ENCODE measurements at places on chromosomes 3 and 15. TPM values are rescaled to one million over a fixed set of nuclear protein-coding genes. Genes with fewer than 3 reads are reported as not detected.

Gene QARS1
- 365 TPM for total RNA-seq

Gene ATP8B4
- 2.8 TPM for total RNA-seq

Gene ERICH6
- not detected for total RNA-seq

Gene RPL29
- total RNA-seq = 1,428 TPM

- peaks cover 79% of the 10 kb centered on the region for H3K4me1 ChIP-seq
- DNase-seq = no peak
- peak overlapping the region; percentile 93 for H3K27ac ChIP-seq
- no peaks in the 10 kb centered on the region for H3K27me3 ChIP-seq
- peak overlapping the region; percentile 78 for H3K4me3 ChIP-seq
- no peaks in the 10 kb centered on the region for H3K36me3 ChIP-seq
Measured at GRCh38 chr3:184566441-184567414, 5.1 kb downstream of the EPHB3 start.

DNA sequence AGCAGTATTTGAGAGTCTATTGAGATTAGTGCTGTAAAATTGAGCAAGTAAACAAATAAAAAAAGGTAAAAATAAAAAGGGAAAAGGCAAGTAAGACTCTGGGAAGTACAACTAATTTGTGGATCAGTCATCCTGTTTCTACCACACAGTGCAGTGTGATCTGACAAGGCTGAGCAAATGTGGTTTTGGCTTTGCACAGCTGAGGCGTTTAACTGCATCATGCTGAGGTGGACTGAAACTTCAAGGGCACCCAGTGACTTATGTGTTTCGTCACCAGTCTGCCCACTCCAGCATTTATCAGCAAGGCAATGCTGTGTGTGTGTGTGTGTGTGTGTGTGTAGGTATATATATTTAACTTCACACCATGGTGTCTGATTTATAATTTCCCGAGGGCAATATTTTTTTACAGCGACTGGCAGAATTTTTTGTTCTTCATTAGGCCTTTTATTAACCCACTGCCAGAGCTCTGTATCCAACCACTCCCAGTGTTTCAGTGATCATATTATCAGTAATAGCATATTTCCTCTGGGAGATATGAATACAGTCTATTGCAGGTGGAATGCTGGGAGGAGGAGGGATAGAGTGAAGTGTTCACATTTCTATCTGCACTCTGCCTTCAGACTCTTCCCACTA lies 131.5 kb upstream of the SATB1 start:
- H3K4me3 ChIP-seq = no peak overlapping the region
- no peaks in the 10 kb centered on the region for H3K36me3 ChIP-seq
- DNase-seq = no peak
- H3K27ac ChIP-seq = no peak overlapping the region
- H3K27me3 ChIP-seq = no peaks in the 10 kb centered on the region
- peaks cover 6% of the 10 kb centered on the region for H3K4me1 ChIP-seq

GRCh38 chr3:67044295-67044694 lies 46.2 kb downstream of the KBTBD8 start:
- H3K4me1 ChIP-seq = no peaks in the 10 kb centered on the region
- DNase-seq = no peak
- no peak overlapping the region for H3K4me3 ChIP-seq
- H3K36me3 ChIP-seq = no peaks in the 10 kb centered on the region
- no peaks in the 10 kb centered on the region for H3K27me3 ChIP-seq

- no peaks in the 10 kb centered on the region for H3K27me3 ChIP-seq
- H3K4me3 ChIP-seq = no peak overlapping the region
- no peak for DNase-seq
- H3K4me1 ChIP-seq = peaks cover 9% of the 10 kb centered on the region
Measured at GRCh38 chr3:98906230-98906629, 4.7 kb upstream of the DCBLD2 start.

GRCh38 chr15:31396881-31397560 lies 70.4 kb downstream of the KLF13 start:
- no peaks in the 10 kb centered on the region for H3K36me3 ChIP-seq
- DNase-seq = peak; percentile 97
- H3K27ac ChIP-seq = peak overlapping the region; percentile 92
- H3K4me1 ChIP-seq = peaks cover 59% of the 10 kb centered on the region

- no peak overlapping the region for H3K27ac ChIP-seq
- no peaks in the 10 kb centered on the region for H3K4me1 ChIP-seq
- DNase-seq = no peak
- no peak overlapping the region for H3K4me3 ChIP-seq
- no peaks in the 10 kb centered on the region for H3K27me3 ChIP-seq
Measured at GRCh38 chr3:114595522-114596028, 301.7 kb downstream of the TIGIT start.

- H3K4me3 ChIP-seq = no peak overlapping the region
- DNase-seq = no peak
- H3K4me1 ChIP-seq = peaks cover 19% of the 10 kb centered on the region
- H3K27ac ChIP-seq = no peak overlapping the region
Measured at GRCh38 chr3:102057781-102058421, 208.6 kb downstream of the NFKBIZ start.

DNA sequence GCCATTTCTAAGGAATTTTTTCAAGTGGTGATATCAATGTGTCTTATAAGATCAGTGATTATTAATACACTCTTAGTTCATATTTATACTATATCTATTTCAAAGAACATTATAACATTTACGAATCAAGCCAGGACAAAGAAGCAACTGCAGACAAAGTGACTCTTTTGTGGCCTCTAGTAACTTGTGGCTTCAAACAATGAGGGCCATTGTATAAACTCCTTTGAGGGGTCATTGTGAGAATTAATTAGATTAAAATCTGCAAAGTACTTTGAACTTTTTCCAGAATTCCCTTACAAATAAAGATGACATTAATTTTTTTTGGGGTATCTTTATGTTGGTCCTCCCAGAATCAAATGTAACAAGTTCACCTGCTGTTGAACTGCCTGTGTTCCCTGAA lies 12.3 kb upstream of the SLC30A4 start:
- no peaks in the 10 kb centered on the region for H3K27me3 ChIP-seq
- no peak for DNase-seq
- H3K36me3 ChIP-seq = no peaks in the 10 kb centered on the region
- H3K4me1 ChIP-seq = no peaks in the 10 kb centered on the region

DNA sequence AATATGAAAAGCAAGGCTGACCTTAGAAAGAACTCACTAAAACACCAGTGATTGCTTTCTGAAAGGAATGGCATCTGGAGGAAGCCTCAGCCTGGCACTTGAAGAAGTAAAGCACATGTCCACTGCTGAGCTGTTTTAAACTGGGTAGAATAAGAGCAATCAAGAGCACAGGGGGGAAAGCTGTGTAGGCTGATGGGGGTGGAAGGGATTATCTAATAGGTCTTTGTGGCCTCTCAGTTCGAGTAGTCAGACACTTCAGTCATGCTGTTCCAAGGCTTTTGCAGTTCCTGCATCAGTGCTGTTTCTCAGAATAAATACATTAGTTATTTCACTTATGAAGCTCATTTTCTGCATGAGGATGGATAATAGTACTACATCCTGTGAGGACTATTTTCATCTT lies 22.6 kb downstream of the CCDC191 start:
- H3K4me1 ChIP-seq = no peaks in the 10 kb centered on the region
- H3K27me3 ChIP-seq = no peaks in the 10 kb centered on the region
- no peak overlapping the region for H3K27ac ChIP-seq

DNA sequence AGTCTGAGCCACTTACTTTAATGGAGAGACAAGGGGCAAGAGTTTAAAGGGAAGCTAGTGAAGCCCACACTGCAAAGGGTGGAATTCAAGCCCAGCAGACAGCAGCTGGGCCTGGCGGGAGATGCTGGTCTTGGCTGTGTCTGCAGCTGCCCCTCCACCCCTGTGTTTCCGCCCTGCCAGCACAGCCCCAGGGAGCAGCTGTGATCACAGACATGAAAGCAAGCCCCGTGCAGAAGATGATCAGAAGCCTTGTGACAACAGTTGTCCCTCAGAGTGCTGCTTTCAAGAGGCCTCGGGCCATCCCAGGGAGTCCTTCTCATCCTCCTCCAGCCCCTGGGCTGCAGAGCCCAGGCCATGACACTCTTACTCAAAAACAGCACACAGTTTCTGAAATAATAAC lies 24.1 kb upstream of the SLC6A1 start:
- no peak for DNase-seq
- no peak overlapping the region for H3K4me3 ChIP-seq
- peaks cover 33% of the 10 kb centered on the region for H3K27me3 ChIP-seq
- H3K4me1 ChIP-seq = no peaks in the 10 kb centered on the region

All from suprapubic skin (tissue), 4 donors.